ENCODE measurements at places on chromosomes 2 and 18. TPM values are rescaled to one million over a fixed set of nuclear protein-coding genes. Genes with fewer than 3 reads are reported as not detected.
A peak's percentile ranks its signal among the peaks of the same experiment; 100 is the strongest.

The SIX2 gene
- not detected for total RNA-seq

The G6PC2 gene
- not detected for total RNA-seq

The DIPK1C gene
- total RNA-seq = not detected

The ARHGAP25 gene
- 5.8 TPM for total RNA-seq

- peak; percentile 71 for DNase-seq
- no peaks in the 10 kb centered on the region for H3K4me1 ChIP-seq
Observed at GRCh38 chr2:135132314-135132713, 80.2 kb downstream of the RAB3GAP1 start.

GRCh38 chr2:54081574-54081973, 33.8 kb upstream of the ACYP2 start:
- no peaks in the 10 kb centered on the region for H3K4me1 ChIP-seq
- no peaks in the 10 kb centered on the region for H3K27me3 ChIP-seq
- peak; percentile 76 for DNase-seq
- no peaks in the 10 kb centered on the region for H3K36me3 ChIP-seq
- H3K4me3 ChIP-seq = no peak overlapping the region

GRCh38 chr2:204691911-204692510, 146.7 kb downstream of the PARD3B start:
- H3K27me3 ChIP-seq = no peaks in the 10 kb centered on the region
- peak; percentile 97 for DNase-seq
- H3K36me3 ChIP-seq = no peaks in the 10 kb centered on the region
- no peak overlapping the region for H3K27ac ChIP-seq
- H3K4me1 ChIP-seq = no peaks in the 10 kb centered on the region

- H3K36me3 ChIP-seq = no peaks in the 10 kb centered on the region
- no peak overlapping the region for H3K27ac ChIP-seq
- no peak overlapping the region for H3K4me3 ChIP-seq
- no peaks in the 10 kb centered on the region for H3K4me1 ChIP-seq
- DNase-seq = peak; percentile 48
Observed at GRCh38 chr2:41038408-41038807, 586.5 kb upstream of the SLC8A1 start.

DNA sequence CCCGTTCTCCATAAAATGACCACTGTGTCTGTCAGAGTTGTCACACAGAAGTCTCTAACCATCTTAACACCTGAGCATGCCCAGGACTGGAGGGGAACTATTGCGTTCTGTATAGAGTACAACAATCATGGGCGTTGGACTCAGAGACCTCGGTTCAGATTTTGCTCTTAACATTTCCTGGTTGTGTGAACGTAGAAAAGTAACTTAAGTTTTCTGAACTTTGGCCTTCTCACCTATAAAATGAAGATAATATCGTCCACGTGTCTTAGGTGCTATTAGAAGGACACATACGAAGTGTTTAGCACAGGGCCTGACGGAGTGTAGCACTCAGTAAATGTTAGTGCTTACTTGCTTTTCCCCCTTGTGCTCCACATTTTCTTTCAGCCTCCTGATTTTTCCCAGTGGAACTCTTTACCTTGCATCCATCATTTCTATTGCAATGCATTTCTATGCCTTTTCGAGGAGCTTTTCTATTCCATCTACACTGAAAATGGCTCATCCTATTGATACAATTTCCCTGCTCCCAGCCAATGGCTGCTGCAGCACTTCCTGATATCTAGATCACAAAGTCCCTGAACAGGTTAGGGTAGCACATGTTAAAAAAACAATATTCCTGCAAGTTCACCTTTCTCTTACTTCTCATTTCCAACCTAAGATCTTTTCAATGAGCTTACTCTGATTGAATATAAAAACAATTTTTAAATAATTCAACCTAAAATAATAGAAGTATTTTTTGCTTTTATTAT, 22.7 kb downstream of the DPP10 start:
- H3K4me1 ChIP-seq = no peaks in the 10 kb centered on the region
- H3K27me3 ChIP-seq = no peaks in the 10 kb centered on the region
- no peak overlapping the region for H3K27ac ChIP-seq
- H3K4me3 ChIP-seq = no peak overlapping the region

DNA sequence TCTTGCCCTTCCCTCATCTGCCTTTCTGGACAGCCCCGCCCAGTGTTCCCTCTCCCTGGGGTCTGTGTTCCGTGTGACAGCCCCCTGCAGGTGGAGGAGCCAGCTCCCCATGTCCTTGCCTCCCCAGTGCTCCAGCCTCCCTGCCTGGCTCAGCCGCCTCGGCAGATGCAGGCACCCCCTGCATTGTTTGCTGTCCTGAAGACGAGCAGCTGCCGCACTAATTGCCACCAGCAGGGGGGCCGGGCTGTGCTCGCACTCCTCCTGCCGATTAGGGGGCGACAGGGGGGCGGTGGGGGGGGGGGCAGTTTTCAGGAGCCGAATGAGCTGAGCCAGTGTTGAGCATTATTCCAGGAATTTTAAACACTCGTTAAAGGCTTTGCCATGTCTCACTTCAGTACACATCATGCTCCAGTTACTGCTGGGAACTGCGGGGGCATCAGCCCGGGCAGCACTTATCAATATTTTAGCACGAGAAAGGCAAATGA, 23.3 kb downstream of the SIX3 start:
- H3K27ac ChIP-seq = no peak overlapping the region
- no peak for DNase-seq
- no peak overlapping the region for H3K4me3 ChIP-seq

GRCh38 chr2:120174963-120175581, 48.1 kb downstream of the TMEM185B start:
- H3K36me3 ChIP-seq = no peaks in the 10 kb centered on the region
- peak; percentile 51 for DNase-seq
- no peak overlapping the region for H3K4me3 ChIP-seq
- H3K27ac ChIP-seq = no peak overlapping the region
- H3K4me1 ChIP-seq = no peaks in the 10 kb centered on the region
- H3K27me3 ChIP-seq = no peaks in the 10 kb centered on the region

DNA sequence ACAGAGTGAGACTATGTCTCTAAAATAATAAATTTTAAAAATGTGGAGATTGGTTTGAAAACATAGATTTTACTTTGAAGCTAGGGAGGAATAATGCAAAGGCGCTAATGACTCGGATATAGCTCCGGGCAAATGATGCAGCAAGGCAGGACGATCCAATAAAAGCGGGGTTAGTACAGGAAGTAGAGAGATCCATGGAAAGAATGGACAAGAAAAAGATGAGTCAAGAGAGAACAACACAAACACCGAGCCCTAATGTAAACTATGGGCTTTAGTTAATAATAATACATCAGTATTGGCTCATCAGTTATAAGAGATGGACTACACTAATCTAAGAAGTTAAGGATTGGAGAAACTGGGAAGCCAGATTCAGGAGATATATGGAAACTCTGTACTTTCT, 74.5 kb downstream of the QPCT start:
- no peak overlapping the region for H3K27ac ChIP-seq
- peaks cover 2% of the 10 kb centered on the region for H3K4me1 ChIP-seq
- H3K36me3 ChIP-seq = no peaks in the 10 kb centered on the region
- DNase-seq = no peak
- no peaks in the 10 kb centered on the region for H3K27me3 ChIP-seq

- peaks cover 2% of the 10 kb centered on the region for H3K4me1 ChIP-seq
- no peaks in the 10 kb centered on the region for H3K27me3 ChIP-seq
- H3K4me3 ChIP-seq = no peak overlapping the region
- H3K27ac ChIP-seq = no peak overlapping the region
- H3K36me3 ChIP-seq = no peaks in the 10 kb centered on the region
- DNase-seq = no peak
Observed at GRCh38 chr2:207227749-207228145, 62.0 kb upstream of the KLF7 start.

DNA sequence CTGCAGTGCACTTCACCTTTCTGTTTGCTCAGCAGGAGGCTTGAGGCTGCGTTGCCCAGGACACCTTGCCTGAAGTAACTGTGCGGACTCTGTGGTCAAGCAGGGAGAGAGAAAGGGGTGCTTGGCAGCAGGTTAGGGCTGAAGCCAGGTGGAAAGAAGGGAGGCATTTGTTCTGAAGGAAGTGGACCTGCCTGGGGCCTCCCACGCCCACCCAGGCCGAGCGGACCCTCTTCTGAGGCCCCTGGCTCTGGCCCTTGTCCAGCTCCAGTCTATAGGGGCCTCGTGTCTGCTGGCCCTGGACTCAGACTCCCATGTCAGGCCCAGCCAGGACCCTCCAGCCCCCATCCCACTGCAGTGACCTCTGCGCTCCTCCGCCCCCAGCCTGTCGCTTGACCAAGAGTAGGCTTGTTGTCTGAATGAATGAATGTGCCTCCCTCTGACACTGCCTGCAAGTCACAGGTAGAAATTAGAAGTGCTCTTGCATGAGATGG, 2.5 kb downstream of the SNED1 start:
- peaks cover 14% of the 10 kb centered on the region for H3K4me1 ChIP-seq
- peak overlapping the region; percentile 75 for H3K4me3 ChIP-seq
- H3K27me3 ChIP-seq = no peaks in the 10 kb centered on the region
- H3K27ac ChIP-seq = no peak overlapping the region
- peaks cover 13% of the 10 kb centered on the region for H3K36me3 ChIP-seq
- no peak for DNase-seq

- H3K4me1 ChIP-seq = no peaks in the 10 kb centered on the region
- H3K27ac ChIP-seq = no peak overlapping the region
- no peaks in the 10 kb centered on the region for H3K36me3 ChIP-seq
- no peak overlapping the region for H3K4me3 ChIP-seq
- DNase-seq = no peak
Observed at GRCh38 chr2:8719528-8719927, 37.7 kb downstream of the ID2 start.

DNA sequence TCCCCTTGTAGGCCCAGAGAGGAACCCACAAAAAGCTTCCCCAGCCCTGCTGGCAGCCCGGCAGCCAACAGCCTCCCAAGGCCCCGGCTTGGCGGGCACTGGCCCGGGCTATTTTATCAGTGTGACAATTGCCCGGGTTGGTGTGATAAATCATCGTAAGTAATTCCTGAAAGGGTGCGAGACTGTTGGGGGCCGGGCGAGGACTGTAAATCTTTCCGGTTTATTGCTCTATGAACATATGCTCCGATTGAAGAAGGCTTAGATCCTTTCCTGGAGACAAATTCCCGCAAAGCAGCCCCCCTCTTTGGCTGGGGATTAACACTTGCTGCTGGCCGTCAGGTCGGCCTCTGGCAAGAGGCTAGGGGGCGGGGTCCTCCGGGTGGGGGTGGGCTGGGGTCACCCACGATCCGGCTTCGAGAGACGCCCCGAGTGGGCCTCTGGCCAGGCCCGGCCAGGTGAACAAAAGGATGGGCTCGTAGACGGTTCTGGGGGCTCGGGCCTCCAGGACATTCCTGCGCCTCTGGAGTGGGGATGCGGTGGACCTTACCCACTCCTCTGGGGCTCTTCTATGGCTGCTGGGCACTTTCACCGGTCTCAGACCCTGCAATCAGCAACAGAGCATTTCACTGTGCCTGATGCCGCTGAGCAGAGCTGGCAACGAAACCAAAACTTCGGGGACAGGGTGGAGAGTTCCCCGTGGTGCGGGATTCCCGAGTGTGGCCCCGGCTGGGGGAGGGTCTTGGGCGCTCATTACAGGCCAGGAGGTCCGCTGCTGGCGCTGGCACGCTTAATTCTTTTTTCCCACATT, 2.0 kb downstream of the HOXD3 start:
- H3K27me3 ChIP-seq = peaks cover 77% of the 10 kb centered on the region
- no peaks in the 10 kb centered on the region for H3K36me3 ChIP-seq
- no peak overlapping the region for H3K4me3 ChIP-seq
- no peak for DNase-seq

DNA sequence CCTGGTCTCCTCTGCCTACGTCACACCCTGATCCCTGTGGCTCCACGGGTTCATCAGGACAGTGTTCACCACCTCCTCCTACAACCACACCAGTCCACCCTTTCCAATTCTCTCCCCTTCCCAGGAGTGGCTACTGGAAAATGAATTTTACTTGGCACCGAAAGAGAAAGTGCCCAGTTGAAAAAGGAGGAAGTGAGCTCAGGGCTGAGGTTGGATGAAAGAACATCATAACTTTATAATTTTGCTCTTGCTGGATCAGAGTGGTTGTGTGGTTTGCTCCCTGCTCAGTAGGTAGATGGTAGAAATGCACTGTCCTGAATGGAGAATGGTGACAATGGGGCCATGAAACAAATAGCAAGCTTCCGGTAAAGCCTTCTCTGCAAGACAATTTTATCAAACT, 140.3 kb upstream of the DDX18 start:
- H3K36me3 ChIP-seq = no peaks in the 10 kb centered on the region
- no peak for DNase-seq
- no peaks in the 10 kb centered on the region for H3K27me3 ChIP-seq
- H3K4me3 ChIP-seq = no peak overlapping the region

DNA sequence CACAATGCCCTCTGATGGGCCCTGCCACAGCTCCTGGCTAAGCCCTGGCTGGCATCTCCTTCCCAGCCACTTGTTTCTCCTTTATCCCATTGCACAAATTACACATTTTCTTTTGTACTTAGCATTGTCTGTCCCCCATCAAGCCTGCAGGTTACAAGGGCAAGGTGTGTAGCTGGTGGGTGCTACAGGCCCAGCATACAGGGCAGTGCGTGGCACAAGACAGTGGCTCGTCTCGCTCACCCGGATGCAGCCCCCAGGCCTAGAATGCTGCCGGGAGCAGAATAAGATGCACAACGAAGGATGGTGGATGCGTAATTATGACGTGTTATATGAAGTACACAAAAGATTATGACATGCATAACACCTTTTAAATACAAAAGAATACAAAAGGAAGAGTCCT, 87.6 kb downstream of the EIPR1 start:
- H3K27ac ChIP-seq = no peak overlapping the region
- H3K4me1 ChIP-seq = no peaks in the 10 kb centered on the region
- no peak for DNase-seq
- H3K4me3 ChIP-seq = no peak overlapping the region
- H3K27me3 ChIP-seq = no peaks in the 10 kb centered on the region
- H3K36me3 ChIP-seq = no peaks in the 10 kb centered on the region

DNA sequence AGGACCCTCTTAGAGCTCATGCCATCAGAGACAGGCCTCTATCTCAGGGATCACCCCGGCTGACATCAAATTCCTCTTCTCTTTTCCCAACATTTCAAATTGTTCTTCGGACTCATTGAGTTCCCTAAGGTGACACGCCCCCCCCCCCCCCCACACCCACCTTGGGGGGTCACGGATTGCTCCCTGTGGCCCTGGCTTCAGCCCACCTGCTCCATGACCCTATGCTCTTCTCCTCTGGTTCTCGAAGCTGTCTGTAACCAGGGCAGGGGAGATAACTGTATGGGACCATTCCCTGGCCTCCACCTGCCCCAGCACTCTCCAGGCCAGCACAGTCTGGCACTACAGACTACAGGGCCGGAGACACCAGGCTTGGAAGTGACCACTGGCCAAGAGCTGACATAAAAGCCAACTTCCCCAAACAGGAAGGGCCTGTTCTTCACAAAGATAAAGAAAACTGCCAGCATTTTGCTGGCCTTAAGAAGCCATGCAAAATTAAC, 7.1 kb downstream of the MTERF4 start:
- H3K36me3 ChIP-seq = peaks cover 14% of the 10 kb centered on the region
- H3K27me3 ChIP-seq = no peaks in the 10 kb centered on the region
- DNase-seq = no peak
- H3K4me1 ChIP-seq = no peaks in the 10 kb centered on the region

DNA sequence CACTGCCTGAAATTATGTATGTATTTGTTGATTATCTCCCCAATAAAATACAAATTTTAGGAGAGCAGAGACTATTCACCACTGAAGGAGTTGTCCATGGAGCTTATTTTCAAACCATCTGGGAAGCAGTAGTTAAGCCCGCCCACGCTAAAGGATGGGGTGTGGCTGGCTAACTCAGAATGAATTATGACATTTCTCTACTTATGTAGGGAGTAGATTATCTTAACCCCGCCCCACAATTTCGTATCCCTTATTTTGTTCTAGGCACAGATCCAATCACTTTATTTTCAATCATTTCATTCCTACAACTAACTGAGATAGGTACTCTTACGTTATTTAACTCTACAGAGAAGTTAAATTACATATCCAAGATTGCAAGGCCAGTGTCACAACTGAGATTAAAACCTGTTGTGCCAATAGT, 1.4 kb upstream of the LAPTM4A start:
- peak overlapping the region; percentile 94 for H3K4me3 ChIP-seq
- H3K27ac ChIP-seq = peak overlapping the region; percentile 99
- H3K27me3 ChIP-seq = no peaks in the 10 kb centered on the region

All from fibroblast of lung (primary cell).